NCI-H2107 (cell line): ENCODE measurements at places on chromosomes 12 and 14.

DNA sequence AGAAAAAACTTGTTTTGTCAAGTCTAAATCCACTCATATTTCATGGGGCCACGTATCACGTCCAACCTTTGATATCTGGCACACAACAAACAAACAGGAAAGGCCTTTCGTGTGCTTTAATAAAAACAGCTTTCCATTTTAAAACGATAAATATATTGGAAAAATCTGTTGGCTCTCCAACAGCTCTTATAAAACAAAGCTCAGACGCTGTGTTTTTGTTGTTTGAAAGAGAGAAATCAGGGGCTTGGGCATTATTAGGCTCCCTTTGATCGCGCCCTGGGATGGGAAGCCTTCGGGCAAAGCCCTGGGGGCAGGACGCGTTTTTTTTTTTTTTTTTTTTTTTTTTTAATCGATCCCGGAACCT, 429 bp upstream of the PLEKHA5 start:
- no peak for DNase-seq

- DNase-seq, result no peak
Observed at GRCh38 chr12:56601503-56601902, 28.6 kb downstream of the BAZ2A start.

DNA sequence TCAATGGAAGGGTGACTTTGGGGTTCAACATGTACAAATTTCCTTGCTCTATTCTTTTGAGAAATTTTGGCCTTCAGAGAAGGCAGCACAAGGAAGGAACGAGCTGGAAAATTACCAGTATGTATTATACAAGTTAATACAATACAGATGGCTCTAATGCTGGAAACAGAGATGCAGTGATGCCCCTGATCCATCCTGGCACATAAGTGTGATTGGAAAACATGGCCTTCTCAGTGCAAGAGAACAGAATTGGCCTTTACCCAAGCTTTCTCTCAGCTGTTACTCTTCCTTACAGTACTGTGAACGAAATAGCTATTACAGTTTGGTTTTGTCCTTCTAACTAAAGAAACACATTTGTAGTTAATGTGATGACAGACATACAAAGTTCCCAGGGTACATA, 102.5 kb upstream of the GPHB5 start:
- DNase-seq, result no peak

DNA sequence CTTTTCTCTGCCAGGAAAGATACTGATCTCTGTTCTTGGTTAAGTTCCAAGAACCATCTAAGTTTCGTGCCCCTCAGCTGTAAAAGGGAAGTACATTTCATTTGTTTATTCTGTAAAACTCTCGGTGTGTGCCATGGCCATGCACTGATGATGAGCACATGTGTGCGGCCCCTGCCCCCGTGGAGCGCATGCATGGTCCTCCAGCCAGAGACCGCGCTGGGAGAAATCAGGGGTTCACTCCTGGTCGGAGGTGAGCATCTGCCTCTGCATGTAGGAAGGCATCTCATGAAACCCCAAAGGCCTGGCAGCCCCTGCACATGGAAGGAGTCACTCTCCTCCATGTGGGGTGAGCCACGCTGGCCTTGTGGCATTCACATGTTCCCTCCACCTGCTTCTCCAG, 102.5 kb upstream of the RTL1 start:
- DNase-seq, result no peak

- DNase-seq, result no peak
Observed at GRCh38 chr12:98260276-98260675, 255.1 kb upstream of the TMPO start.

- DNase-seq, result no peak
Observed at GRCh38 chr12:47097276-47097896, 17.6 kb upstream of the AMIGO2 start.

GRCh38 chr14:22973217-22974032, 8.9 kb downstream of the AJUBA start:
- peak; percentile 42 for DNase-seq

DNA sequence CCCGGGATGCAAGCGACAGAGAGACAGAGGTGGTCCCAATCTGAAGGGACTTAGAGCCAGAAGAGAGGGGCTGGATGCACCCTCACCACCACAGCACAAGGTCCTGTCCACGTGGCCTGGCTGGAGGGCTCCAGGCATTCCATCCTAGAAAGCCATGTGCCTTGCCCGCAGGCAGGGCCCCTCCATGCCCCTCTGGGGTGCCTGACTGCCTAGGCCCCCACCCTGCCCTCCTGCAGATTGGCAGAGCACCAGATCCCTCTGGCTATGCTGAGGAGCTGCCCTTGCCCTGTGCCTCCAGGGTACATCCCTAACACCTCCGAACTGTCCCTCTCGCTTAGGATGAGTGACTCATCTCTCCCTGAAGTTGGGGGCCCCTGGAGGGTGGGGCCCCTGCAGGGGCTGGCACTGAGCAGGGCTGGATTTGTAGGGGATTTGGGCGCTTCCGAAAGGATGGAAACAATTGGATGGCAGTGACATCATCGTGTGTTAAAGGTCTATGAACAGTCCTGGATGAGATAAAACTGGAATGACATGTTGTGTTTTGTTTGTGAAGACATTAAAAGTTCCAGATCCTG, 50.9 kb downstream of the CHGA start:
- DNase-seq, result no peak

DNA sequence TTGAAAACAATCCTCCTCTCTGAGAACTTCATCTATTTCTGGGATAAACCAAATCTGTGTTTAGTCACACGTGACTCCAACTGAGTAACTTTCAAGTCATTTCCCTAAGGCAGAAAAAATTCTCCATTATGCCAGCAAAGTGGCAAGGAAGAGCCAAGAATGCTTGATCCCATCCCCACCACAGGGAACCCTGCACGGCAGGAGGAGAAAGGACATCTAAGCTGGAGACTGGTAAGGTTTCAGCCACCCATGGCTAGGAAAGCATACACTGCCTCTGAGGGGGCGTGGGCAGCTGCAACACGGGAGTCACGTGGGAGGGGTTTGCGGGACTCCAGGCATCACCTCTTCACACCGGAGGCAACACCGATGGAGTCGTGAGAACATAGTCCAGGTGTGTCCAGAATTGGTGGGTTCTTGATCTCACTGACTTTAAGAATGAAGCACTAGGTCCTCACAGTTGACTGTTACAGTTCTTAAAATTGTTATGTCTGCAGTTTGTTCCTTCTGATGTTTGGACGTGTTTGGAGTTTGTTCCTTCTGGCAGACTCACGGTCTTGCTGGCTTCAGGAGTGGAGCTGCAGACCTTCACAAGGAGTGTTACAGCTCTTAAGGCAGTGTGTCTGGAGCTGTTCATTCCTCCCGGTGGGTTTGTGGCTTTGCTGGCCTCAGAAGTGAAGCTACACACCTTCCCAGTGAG, 2.7 kb upstream of the SIVA1 start:
- no peak for DNase-seq

- no peak for DNase-seq
Observed at GRCh38 chr12:130560321-130560720, 155.8 kb downstream of the RIMBP2 start.

- DNase-seq, result no peak
Observed at GRCh38 chr12:132489078-132489601, 811 bp upstream of the FBRSL1 start.

DNA sequence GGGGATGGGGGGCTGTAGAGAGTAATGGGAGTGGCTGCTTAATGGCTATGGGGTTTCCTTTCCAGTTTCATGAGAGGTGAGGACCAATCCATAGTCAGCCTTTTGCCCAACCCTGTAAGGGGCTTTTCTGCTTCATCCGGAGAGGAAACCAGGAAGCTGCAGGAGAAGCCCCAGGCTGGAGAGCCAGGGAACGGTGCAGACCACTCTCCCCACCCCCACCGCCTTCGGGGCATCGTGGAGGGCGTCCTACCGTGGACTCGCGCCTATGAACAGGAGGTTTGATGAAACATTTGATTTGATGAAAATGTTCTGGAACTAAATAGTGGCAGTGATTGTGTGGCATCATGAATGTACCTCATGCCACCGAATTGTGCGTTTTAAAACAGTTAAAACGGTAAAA, 204.3 kb upstream of the DIO3 start:
- no peak for DNase-seq

GRCh38 chr12:116882742-116883141, 1.5 kb upstream of the HRK start:
- no peak for DNase-seq
